ENCODE measurements at places on chromosomes 7 and 10.
A peak's percentile ranks its signal among the peaks of the same experiment; 100 is the strongest.

DNA sequence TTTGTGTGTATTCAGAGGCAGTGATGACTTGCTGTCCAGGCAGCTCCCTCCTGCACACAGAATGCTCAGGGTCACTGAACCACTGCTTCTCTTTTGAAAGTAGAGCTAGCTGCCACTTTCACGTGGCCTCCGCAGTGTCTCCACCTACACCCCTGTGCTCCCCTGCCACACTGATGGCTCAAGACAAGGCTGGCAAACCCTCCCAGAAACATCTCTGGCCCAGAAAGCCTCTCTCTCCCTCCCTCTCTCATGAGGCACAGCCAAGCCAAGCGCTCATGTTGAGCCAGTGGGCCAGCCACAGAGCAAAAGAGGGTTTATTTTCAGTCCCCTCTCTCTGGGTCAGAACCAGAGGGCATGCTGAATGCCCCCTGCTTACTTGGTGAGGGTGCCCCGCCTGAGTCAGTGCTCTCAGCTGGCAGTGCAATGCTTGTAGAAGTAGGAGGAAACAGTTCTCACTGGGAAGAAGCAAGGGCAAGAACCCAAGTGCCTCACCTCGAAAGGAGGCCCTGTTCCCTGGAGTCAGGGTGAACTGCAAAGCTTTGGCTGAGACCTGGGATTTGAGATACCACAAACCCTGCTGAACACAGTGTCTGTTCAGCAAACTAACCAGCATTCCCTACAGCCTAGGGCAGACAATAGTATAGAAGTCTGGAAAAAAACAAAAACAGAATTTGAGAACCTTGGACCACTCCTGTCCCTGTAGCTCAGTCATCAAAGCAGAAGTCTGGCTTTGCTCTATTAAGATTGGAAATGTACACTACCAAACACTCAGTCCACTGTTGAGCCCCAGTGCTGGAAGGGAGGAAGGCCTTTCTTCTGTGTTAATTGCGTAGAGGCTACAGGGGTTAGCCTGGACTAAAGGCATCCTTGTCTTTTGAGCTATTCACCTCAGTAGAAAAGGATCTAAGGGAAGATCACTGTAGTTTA lies 15.8 kb downstream of the SCD start:
- DNase-seq: no peak

DNA sequence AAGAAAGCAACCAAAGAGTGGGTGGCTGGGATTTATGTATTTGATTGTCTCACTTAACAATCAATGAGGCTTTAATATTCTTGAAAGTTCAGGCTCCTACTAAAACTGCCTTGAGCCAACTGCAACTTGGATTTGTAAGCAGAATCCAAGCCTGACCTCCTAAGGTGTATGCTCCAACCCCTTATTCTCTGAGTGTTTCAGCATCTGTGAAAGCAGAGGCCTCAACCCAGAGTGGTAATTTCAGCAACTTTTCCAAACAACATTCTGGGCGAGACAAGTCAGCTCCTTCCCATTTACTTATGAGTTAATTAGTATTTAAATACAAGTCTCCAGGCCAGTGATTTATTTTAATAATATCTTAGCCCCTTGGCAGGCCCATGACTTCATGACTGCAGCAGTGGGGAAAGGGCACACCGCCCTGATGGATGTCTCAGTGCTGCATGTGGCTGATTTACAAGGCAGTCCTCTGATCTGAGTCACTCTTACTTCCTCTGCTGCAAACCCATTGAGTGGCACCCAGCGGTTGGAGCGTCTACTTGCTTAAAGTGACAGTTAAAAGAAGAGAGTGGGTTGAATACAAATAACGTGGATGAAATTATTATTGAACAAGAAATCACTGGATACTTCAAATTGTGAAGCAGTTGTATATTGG lies 209.1 kb downstream of the TRIL start:
- peak; percentile 90 for DNase-seq

DNA sequence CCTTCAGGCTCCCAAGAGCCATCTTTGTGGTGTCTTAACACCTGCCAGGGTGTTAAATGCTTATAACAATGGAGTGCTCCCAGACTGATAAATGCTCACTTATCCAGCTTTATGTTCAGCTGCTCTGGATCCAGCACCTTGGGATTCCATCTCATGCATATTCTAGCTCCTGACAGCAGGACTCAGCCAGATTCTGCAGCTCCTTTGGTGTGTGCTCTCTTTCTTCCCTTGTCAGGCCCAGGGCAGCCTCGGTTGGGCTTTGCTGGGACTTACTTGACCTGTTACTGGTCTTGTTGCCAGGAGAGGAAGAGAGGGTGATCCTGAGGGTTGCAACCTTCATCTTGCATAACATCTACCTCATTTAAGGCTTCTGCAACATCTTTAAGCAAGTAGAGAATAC lies 59.4 kb upstream of the CCNY start:
- no peak for DNase-seq

DNA sequence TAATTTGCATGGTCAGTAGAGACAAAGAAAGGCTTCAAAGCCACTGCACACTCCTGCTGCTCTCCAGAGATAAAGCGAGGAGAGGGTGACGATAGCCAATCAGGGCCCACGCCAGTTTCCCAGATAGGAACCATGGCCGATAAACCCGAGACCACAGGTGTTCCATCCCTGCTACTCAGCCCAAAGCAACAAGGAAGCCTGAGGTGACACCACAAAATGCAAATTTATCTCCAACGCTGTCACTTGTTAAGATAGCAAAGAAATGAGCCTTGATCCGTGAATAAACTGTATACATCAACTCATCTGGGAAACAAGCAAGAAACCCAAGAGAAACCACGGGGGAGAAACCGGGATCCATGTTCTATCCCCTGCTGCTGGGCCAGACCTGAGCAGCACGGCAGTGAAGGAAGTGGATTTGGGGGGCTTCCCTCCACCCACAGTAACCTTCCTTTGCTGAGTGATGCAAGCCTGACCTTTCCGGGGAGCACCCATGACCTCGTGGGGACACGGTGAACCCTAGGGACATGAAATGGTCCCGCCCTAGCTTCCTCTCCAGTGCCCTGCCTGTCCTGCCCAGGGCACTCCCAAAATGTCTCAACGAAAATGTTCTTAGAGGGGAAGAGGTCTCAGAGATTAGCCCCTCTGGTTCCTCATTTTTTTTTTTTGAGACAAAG lies 164.6 kb downstream of the PTPRN2 start:
- DNase-seq: no peak

DNA sequence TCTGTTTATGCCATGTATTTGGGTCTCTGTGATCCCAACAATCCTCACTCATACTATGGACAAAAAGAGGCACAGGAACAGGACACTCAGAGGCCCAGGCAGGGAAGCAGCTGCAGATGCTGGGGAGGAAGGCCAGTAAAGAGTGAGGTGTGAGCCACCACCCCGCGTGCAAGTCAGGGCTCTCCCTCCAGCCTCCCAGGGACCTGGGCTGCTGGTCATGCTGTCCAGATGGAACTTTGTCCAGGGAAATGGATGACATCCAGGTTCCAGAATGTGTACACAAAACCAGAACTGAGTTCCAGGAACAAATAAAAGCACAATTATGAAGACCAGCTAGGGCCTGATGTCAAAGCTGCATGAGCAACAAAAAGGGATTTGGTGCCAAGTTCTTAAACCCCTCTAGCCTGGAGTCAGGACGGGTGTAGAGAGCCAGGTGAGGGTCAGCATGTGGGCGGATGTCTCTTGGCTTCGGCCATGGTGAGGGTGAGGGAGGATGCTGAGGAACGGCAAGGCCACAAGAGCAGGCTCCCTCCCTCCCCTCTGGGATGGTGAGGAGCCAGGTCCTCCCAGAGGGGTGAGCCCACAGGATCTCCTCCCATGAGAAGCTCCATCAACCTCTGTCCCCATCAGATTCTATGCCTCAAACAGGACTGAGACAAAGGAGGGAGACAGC lies 739.7 kb downstream of the PARD3 start:
- DNase-seq: no peak

- DNase-seq: peak; percentile 88
These were observed at the start of gene SFR1 for GRCh38 chr10:104121485-104122224. SFR1 (plus strand) TSS chr10:104122171; CDS start chr10:104122184, 13 bp downstream.

DNA sequence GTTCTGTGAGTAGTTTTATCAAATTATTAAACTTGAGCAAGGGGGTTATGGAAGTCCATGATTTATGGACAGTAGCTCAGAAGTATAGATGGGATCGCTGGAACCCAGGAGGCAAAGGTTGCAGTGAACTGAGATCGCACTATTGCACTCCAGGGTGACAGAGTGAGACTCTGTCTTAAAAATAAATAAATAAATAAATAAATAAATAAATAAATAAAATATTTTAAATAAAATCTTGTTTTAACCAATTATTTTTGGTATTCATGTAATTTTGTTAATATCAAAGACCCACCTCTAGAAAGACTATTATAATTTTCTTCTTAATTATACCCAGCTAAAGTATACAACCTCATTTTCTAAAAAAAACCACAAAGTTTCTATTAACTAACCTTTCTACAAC lies 134.3 kb downstream of the ZNF37A start:
- no peak for DNase-seq

DNA sequence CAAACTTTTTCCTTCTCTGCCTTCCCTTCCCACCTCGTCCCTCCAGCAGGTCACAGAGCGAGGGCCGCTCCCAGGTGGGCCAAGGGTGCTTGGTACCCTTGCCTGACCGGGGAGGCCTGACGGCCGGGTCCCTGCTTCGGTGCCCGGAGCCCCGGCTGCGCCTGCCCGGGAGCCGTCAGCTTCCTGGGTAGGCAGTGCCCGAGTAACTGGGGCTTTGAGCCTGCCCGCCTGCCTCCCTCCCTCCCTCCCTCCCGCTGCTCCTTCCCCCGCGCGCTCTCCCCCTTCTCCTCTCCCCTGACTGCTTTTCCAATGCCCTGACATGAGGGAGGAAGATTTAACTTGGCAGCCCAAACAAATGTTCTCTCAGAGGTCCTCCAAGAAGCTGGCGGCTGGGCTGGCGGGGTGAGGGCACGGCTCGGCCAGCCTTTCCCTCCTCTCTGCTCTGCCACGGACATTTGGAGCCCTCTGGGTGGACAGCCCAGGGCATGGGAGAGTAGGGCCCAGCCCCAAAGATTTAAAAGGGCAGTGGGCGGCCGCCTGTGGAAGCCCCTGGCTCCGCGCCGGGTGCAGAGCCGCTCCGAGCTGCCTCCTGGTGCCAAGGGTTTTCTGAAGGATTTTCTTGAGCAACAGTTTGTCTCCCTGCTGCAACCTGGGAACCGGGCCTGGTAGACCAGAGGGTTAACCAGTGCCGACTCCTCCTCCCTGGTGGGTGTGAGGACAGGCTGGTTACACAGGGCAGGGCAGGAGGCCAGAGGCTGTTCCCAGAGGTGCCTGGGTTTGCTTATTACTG lies 2.0 kb downstream of the ZMIZ1 start:
- DNase-seq: peak; percentile 47

Measured in COLO829 (cell line).